Upper lobe of right lung (tissue), 1 donor: ENCODE measurements at places on chromosomes 16 and 17. TPM values are rescaled to one million over a fixed set of nuclear protein-coding genes. Genes with fewer than 3 reads are reported as not detected.
A peak's percentile ranks its signal among the peaks of the same experiment; 100 is the strongest.

- no peak overlapping the region for H3K4me3 ChIP-seq
- no peak for DNase-seq
- H3K4me1 ChIP-seq, result peaks cover 14% of the 10 kb centered on the region
- H3K27ac ChIP-seq, result no peak overlapping the region
- H3K36me3 ChIP-seq, result no peaks in the 10 kb centered on the region
- H3K27me3 ChIP-seq, result no peaks in the 10 kb centered on the region
Measured at GRCh38 chr16:11143372-11144035, 112.5 kb downstream of the SOCS1 start.

DNA sequence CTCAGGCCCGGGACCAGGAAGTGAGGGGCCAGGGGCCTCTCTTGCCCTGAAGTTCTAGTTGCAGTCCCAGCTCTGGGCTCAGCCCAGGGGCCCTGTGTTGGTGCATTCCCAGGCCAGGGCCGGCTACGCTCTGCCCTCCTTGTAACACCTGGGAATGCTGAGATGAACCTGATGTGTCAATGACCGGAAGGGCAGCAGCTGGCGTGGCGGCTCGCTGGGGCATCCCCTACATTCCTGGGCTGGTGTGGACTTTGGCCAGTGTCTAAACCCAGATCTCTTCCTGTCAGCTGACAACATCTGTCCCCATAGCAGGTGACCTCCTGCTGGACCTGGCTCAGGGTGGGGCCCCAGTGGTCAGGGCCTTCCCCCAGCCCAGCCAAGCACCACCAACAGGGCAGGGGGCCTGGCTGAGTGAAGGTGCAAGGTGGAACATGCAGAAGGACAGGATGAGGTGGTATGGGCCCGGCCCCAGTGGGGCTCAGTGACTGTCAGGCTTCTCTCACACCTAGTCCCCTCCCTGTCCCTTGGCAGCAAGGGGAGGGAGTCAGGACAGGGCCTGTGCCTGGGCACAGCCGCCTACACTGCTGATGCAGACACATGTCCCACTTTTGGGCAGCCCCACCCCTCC lies 15.9 kb downstream of the FAM83G start:
- H3K36me3 ChIP-seq, result no peaks in the 10 kb centered on the region
- H3K27me3 ChIP-seq, result no peaks in the 10 kb centered on the region
- H3K4me3 ChIP-seq, result no peak overlapping the region
- H3K4me1 ChIP-seq, result peaks cover 10% of the 10 kb centered on the region
- H3K27ac ChIP-seq, result no peak overlapping the region
- DNase-seq, result no peak

Gene HSD17B2
- total RNA-seq, result 3.1 TPM

Gene TMC8
- total RNA-seq, result 26.6 TPM

Gene KRTAP16-1
- not detected for total RNA-seq

Gene INPP5K
- total RNA-seq, result 69.8 TPM

GRCh38 chr16:27222249-27223225 lies 19.2 kb downstream of the KDM8 start:
- no peak overlapping the region for H3K4me3 ChIP-seq
- peak overlapping the region; percentile 68 for H3K27ac ChIP-seq
- H3K4me1 ChIP-seq, result peaks cover 17% of the 10 kb centered on the region
- no peak for DNase-seq

- no peaks in the 10 kb centered on the region for H3K27me3 ChIP-seq
- no peaks in the 10 kb centered on the region for H3K4me1 ChIP-seq
- H3K36me3 ChIP-seq, result no peaks in the 10 kb centered on the region
Measured at GRCh38 chr16:8370374-8371270, 219.7 kb downstream of the TMEM114 start.

- no peak for DNase-seq
- H3K4me1 ChIP-seq, result peaks cover 16% of the 10 kb centered on the region
- H3K36me3 ChIP-seq, result no peaks in the 10 kb centered on the region
- no peak overlapping the region for H3K4me3 ChIP-seq
- H3K27me3 ChIP-seq, result no peaks in the 10 kb centered on the region
Measured at GRCh38 chr16:75732871-75733270, 6.6 kb upstream of the CPHXL start.

- H3K4me1 ChIP-seq, result peaks cover 8% of the 10 kb centered on the region
- H3K4me3 ChIP-seq, result peak overlapping the region; percentile 55
- no peak overlapping the region for H3K27ac ChIP-seq
Measured at GRCh38 chr17:7204336-7204735, 15.3 kb downstream of the DLG4 start.

Gene RNF222
- total RNA-seq, result not detected

Gene ITGA2B
- 4.6 TPM for total RNA-seq
